ENCODE measurements at places on chromosomes 2 and 18. TPM values are rescaled to one million over a fixed set of nuclear protein-coding genes. Genes with fewer than 3 reads are reported as not detected.

DNA sequence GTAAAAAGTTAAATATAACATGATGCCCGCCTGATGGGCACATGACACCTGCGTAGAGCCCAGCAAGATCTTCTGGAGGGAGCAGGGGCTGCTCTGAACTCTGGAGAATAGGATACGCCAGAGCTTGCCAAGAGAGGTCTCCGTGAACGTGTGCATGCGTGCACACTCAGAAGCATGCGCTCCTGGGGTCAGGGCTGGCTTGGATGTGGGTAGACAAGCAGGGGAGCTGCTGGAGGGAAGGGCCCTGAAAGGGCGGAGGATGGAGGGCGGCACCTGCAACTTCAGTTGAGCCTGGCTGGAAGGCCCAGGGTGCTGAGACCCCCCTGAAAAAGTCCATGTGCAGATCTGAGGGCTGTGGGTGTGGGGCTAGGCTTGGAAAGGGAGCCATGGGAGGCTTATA, 828.4 kb upstream of the SALL3 start:
- DNase-seq, result no peak

GRCh38 chr18:21364471-21364870, 122.4 kb downstream of the GREB1L start:
- DNase-seq, result no peak

DNA sequence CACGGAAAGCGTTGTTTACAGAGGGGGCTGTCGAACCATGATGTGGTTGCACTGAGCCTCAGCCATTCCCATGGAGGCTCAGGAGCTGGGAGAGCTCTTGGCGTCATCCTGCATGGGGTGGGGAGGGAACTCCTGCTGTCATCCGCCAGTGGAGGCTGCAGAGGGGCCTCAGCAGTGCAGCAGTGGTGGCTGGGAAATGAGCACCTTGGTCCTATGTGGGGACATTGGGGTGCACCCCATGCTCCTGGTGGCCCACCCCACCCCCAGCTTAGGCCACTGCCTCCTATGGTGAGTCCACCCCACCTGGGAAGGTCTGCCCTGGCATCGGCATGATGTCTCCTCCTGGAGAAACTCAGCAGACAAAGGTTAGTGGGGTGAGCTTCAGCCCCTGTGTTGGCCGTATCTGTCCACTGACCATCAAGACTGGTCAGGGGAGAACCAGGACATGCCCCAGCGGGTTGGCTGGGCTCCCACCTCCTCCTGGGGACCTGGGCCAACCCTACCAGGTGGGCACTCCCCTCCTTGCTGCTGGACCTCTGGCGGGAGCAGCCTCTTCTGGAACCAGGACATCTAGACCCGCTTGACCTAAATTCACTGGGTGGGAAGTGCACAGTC, 67.8 kb upstream of the HDAC4 start:
- DNase-seq, result no peak

DNA sequence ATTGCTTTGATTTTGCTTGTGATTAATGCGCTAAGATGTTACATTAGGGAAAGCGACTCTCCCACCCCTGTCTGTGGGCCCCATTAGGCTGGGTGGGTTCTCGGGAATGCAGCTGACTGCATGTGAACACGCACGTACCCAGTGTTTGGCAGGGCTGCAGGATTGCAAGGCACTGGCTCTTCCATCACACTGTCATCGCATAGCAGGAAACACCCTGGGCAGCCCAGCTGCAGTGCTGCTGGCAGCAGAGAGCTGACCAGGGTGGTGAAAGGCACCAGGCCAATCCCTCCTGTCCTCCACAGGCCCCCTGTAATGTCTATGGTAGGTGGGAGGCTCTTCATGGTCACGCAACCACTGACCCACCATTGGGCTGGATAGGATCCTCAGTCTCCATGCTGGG, 34.4 kb upstream of the FZD7 start:
- no peak for DNase-seq

GRCh38 chr2:189253836-189254235, 74.3 kb upstream of the COL5A2 start:
- DNase-seq, result no peak

UGT1A10 gene
- 0.10 TPM for total RNA-seq

TET3 gene
- 6.8 TPM for total RNA-seq

C2orf69 gene
- 24.2 TPM for total RNA-seq

RGPD3 gene
- 0.53 TPM for total RNA-seq

M1AP gene
- not detected for total RNA-seq

All from HepG2 (cell line).